ENCODE measurements at places on chromosomes 16 and 17.

GRCh38 chr17:80296221-80296620 lies 35.6 kb downstream of the RNF213 start:
- no peak for DNase-seq

- DNase-seq = no peak
Observed at GRCh38 chr16:27218756-27219155, 15.4 kb downstream of the KDM8 start.

DNA sequence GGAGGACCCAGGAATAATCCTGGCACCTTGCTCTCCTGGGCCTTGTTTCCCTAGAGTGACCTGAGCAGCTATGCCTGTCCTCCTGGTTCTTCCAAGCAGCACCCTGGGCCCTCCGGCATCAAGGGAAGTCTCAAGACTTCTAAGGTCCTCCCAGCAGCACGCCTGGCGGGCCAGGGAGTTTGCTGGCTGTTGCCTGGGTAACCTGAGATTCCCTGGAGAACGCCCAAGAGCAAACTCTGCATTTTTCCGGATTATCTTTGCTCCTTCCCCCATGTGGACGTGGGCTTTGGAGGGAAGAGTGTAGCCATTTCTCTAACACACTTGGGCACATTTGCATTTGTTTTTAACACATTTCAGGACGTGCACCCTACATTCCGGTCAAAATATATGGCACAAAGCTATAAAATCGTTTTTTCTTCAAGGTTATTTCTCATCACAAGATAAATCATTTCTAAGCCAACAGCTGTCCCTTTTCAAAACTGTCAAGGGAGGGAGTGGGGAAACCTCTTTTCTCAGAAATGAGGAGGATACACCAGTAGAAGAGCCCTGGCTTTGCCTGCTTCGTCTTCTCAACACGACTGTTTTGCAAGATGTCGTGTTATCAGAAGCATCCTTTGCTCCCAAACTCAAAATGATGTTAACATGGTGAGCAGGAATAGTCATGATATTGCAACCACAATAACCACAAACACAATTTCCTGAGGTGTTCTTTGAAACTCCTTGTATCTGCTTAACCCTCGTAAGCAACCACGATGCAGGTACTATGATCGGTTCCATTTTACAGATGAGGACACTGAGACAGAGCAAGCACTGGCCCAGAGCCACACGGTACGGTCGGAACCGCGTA lies 116.5 kb downstream of the ADCY9 start:
- no peak for DNase-seq

- DNase-seq = no peak
Observed at GRCh38 chr16:73213732-73214455, 166.0 kb upstream of the ZFHX3 start.

DNA sequence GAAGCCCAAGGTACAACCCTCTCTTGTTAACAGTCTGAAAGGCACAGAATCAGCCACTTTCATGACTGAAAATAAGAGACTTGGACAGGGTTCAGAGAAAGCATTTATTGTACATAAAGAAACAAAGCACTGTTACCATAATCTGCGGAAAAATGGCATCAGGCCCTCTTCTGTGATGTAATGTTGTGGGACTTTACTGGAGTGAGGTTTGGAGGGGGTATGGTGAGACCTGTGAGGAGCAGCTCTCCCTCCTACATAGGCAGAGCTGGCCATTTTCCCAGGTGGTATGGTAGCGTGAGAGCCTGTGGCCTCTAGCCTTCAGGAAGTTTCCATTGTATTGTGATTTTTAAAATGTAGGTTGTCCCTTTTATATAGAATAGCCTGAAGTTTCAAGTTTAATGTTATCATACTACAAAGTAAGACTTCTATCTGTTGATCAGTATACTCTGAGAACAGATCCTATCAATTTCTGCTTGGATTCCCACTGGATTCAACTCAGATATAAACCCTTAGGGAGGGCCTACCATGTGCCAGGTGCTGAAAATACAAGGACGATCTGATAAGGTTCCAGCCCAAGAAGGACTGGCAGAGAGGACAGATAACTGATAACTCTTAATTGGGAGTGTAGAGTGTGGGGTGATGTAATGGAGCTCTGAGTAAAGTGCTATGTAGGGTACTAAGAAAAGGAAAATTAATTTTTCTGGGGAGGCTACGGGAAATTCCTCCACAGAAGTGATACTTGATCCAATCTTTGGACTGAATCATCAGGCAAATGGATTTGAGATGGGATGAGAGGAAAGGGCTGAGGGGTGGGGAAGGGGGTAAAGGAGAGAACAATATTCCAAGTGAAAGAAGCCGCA lies 4.1 kb upstream of the YPEL2 start:
- no peak for DNase-seq

DNA sequence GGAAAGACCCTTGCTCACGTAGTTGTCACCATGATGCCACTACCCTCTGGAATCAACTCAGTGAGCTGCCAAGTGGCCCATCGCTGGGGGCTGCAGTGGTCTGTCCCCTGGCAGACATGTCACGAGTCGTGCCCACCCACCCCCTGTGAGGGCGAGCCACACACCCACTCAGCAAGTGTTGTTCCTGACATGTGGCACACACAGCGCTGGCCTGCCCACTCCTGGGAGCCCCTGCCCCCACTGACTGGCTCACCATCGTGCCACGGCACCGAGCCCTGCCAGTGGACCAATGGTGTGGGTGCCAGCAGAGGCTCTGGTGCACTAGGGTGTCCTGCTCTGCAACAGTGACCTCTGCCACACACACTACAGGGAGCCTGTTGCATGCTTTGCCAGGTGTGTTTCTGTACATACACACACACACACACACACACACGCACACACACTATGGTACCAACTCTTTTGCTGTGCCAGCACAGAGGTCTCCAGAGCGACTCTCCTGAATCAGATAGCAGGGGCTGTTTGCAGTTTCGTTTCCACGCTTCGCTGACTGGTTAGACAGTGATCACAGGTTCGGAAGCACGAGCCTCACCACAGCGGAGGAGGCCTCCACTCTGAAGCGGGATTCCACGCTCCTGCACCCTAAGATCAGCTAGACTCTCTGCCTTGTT lies 7.7 kb downstream of the RTN4RL1 start:
- DNase-seq = no peak

DNA sequence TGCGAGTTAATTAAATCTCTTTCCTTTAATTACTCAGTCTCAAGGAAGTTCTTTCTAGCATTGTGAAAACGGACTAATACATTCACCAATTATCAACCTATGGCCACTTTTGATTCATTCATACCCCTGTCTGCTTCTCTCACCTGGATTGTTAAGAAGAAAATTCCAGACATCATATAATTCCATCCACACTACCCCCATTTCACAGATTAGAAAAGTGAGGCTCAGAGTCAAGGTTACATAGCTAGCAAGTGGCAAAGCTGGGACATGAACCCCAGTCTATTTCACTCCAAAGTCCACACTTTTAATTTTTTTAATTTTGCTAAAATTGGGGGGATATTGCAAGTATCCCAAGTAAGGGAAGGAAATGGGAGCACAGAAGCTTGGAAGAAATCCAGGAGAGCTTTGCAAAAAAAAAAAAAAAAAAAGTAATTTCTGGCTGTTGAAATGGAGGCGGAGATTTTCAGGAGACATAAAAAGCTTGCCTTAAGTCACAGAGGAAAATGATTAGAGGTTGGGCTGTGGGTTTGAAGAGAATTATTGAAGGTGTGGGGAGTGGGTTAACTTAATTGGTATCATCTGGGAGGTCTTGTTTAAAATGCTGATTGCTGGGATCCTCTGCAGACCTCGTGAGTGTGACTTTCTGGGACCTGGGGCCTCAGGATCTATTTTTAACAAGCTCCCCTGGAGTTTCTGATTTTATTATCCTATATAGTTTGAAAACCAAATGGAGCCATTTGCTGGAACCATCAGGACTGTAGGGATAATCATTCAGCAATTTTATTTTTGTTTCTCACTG lies 42.3 kb upstream of the ZKSCAN2 start:
- no peak for DNase-seq

DNA sequence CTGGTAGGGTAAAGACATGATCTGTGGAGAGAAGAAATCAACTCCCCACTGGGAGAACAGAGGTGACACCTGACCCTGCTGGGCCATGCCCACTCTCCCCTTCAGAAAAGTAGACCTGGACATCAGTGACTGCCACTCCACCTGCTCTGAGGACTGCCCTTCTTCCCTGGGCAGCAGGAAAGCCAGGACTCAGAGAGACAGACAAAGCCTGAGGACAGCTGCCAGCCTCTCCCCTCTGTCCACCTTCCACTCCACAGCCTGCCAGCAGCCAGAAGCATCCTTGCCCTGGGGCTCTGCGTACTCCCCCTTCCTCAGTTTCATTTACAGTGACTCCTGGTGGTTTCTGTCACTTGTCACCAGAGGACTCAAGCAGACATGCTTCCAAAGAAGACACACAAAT lies 24.5 kb downstream of the ZDHHC7 start:
- no peak for DNase-seq

GRCh38 chr17:1612400-1612799 lies 16.2 kb downstream of the SLC43A2 start:
- no peak for DNase-seq

Measured in activated CD4-positive, CD25-positive, alpha-beta regulatory T cell (primary cell).